ENCODE measurements at places on chromosomes 12 and 14. TPM values are rescaled to one million over a fixed set of nuclear protein-coding genes. Genes with fewer than 3 reads are reported as not detected.

The GLRX5 gene
- 47.2 TPM for total RNA-seq

The MSRB3 gene
- 55.1 TPM for total RNA-seq

The TAS2R31 gene
- total RNA-seq = 13.6 TPM

The SLC2A3 gene
- 42.4 TPM for total RNA-seq

The CELA1 gene
- not detected for total RNA-seq

The CEBPE gene
- total RNA-seq = not detected

The KRT78 gene
- total RNA-seq = not detected

The CAPZA3 gene
- not detected for total RNA-seq

The PKP2 gene
- 0.45 TPM for total RNA-seq

The P2RX7 gene
- 0.18 TPM for total RNA-seq

GRCh38 chr12:29901585-29901984, 117.8 kb upstream of the TMTC1 start:
- DNase-seq = no peak

GRCh38 chr12:121255433-121255832, 41.1 kb downstream of the CAMKK2 start:
- no peak for DNase-seq

GRCh38 chr14:74604911-74605310, 7.1 kb downstream of the LTBP2 start:
- DNase-seq = peak; percentile 64

GRCh38 chr14:68628605-68629310, 164.1 kb downstream of the ZFP36L1 start:
- DNase-seq = no peak

GRCh38 chr12:98864363-98864762, 219.3 kb downstream of the APAF1 start:
- DNase-seq = no peak

DNA sequence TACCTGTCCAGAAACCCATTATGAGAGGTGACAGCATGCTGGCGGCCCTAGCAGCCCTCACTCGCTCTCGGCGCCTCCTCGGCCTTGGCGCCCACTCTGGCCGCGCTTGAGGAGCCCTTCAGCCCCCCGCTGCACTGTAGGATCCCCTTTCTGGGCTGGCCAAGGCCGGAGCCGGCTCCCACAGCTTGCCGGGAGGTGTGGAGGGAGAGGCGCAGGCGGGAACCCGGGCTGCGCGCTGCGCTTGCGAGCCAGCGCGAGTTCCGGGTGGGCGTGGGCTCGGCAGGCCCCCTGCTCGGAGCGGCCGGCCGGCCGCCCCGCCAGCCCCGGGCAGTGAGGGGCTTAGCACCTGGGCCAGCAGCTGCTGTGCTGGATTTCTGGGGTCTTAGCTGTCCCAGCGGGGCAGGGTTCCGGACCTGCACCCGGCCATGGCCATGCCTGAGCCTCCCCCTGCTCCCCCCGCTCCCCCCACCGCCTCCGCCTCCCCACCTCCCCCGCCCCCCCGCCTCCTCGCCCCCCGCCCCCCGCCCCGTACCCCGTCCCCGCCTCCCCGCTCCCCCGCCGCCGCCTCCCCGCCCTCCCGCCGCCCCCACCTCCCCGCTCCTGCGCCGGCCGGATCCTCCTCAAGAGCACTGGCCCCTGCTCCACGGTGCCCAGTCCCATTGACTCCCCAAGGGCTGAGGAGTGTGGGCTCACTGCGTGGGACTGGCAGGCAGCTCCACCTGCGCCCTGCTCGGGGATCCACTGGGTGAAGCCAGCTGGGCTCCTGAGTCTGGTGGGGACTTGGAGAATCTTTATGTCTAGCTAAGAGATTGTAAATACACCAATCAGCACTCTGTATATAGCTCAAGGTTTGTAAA, 163.1 kb downstream of the KLHL28 start:
- no peak for DNase-seq

GRCh38 chr14:90624732-90625400, 191.4 kb downstream of the TTC7B start:
- DNase-seq = no peak

All from fibroblast of the aortic adventitia (primary cell).